ENCODE measurements at places on chromosomes 11 and 22.

DNA sequence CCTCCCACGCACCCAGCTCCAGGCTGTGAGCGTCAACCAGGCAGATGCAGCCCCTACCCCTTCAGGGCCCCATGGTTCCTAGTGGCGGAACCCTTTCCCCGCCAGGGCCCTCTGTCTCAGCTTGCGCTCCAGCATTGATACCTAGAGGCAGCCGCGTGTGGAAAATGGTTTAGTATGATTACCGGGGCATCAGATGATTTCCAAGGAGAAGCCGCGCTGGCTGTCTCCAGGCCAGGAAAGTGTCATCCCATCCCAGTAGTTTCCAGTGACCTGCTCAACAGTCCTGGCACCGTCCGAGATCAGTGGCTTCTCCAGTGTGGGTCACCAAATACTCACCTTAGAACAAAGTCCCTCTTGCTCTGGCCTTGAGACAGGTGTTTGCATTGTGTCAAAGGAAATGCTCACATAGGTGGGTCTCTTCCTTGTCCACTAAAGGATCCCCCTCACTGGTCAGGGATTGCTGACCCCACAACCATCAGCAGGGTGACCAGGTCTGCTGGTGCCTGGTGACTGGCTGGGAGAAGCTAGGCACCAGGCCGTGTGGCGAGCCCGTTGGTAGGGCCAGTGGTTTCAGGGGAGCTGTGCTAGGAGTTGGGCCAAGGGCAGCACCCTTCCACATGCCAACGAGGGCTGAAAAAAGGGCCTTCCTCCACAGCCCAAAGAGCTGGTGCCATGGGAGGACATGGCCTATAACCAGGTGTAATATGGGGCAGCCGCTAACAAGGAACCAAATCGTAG lies 109.4 kb downstream of the MORC2 start:
- no peak for DNase-seq

GRCh38 chr11:24298146-24298545 lies 198.7 kb upstream of the LUZP2 start:
- no peak for DNase-seq

GRCh38 chr22:28001171-28001835 lies 82.2 kb upstream of the PITPNB start:
- no peak for DNase-seq

- DNase-seq, result peak; percentile 9
Measured at GRCh38 chr11:57513911-57514537, 1.5 kb downstream of the SLC43A1 start.

- no peak for DNase-seq
Measured at GRCh38 chr11:35138606-35138942, 397 bp upstream of the CD44 start.

DNA sequence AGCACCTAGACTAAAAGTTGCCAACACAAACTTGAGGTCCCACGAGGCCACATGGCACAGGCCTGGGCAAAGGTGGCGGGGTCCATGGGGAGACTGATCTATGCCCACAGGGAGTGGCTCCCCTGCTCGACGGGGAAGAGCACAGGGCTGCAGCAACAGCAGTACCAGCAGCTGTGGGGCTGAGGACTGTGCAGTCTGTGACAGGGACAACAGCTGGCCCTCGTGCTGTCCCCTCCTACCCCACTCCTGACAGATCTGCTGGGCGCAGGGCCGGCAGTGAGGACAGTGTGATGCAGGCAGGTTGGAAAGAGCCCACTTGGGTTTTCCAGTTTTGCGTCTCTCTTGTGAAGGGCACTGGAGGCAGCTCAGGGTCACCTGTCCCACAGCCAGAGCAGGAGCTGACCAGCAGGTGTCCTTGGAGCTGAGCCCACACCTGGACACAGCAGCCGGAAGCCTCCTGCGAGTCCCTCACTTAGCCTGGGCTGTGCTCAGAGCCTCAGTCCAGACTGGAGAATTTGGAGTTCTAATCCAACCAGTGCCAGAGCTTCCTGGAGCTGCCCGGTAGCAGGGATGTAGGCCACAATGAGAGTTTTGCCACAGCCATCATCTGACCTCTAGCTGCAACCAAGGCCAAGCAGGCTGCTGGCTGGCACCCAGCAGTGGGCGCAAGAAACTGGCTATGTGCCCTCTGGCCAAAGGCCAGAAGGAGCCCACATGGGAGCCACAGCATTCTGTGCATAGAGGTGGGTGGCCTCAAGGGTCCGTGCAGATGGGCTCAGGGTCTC lies 3.6 kb upstream of the GAS2L1 start:
- no peak for DNase-seq

- no peak for DNase-seq
Measured at GRCh38 chr11:35292279-35292678, 127.1 kb downstream of the SLC1A2 start.

GRCh38 chr11:18063862-18064434 lies 17.9 kb upstream of the TPH1 start:
- DNase-seq, result no peak

DNA sequence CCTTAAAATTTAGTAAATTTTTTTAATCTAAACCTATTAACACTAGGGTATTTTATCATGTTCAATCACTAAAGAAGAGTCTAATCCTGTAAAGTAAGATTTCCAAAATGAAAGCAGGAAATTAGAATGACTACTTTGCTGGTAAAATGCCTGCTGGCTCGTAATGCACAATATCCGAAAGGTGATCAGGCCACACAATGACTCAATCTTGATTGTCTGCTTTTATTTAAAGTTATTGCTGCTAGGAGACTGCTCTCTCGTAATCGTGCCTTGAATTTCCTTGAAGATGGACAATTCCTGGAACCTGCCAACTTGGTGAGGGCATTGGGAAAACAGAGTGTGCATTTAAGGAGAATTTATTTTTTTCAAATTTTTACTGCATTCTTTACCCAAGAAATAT lies 1786.5 kb upstream of the RAG2 start:
- DNase-seq, result no peak

DNA sequence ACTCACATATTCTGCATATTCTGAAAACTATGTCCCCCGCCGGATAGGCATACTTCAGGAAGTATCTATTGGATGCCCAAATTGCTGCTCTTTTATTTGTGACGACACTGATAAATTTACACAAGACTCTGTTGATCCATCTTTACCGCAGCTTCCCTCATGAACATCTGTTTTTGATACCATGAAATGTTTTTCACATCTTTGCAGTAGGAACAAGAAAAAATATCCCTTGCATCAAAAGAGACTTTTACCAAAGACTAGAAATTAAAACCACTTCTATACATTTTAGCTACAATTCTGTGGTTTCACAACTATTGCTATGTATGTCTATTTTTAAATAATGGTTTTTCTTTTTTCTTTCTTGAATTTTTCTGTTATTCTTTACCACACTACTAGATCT lies 15.3 kb downstream of the POU2AF2 start:
- no peak for DNase-seq

DNA sequence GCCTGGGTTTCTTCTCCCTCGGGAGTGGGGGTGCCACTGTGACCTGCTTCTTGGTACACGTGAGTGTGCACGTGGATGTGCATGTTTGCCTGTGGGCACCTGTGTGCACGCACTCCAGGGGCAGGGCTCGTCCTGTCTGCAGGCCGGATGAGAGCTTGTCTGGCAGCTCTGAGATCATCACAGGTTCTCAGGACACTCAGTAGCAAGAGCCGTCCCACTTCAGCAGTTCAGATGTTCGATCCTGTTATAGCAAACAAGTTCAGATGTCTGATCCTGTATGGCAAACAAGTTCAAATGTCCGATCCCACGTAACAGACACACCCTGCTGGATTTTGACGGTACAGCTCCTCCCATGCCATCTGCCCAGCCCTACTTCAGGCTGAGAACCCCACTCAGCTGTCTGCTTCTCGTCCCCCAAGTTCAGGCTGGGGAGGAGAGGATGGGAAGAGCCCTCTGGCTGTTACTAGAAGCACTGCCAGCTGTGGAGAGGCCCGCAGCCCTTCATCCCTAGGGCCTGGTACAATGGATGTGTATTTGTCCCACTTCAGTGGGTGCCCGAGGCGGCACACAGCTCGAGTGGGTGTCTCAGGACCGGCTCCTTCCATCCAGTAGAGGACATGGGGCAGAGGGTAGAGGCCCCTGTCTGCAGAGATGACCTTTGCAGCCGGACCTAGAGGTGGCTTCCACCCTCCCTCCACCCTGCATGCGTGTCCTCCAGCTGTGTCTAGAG lies 1126.9 kb downstream of the BRD1 start:
- no peak for DNase-seq

DNA sequence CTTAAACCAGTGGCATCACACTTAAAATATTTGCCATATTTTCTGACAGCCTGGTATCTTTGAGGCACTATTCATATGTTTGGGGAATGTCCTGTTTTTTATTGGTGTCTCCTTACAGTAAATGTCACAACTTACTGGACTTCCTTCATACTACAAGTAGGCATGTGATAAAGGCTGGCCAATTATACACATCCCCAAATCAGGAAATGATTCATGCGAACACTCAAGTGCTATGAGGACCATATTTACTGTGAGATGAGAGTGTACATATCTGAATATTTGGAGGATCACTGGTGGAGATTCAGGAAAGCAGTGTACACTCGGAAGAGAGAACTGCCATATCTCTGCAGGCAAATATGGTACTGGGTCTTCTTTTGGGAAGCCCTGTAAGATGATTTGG lies 913.8 kb upstream of the CHORDC1 start:
- DNase-seq, result no peak

All from central memory CD4-positive, alpha-beta T cell (primary cell).